ENCODE measurements at places on chromosomes 4 and X.

DNA sequence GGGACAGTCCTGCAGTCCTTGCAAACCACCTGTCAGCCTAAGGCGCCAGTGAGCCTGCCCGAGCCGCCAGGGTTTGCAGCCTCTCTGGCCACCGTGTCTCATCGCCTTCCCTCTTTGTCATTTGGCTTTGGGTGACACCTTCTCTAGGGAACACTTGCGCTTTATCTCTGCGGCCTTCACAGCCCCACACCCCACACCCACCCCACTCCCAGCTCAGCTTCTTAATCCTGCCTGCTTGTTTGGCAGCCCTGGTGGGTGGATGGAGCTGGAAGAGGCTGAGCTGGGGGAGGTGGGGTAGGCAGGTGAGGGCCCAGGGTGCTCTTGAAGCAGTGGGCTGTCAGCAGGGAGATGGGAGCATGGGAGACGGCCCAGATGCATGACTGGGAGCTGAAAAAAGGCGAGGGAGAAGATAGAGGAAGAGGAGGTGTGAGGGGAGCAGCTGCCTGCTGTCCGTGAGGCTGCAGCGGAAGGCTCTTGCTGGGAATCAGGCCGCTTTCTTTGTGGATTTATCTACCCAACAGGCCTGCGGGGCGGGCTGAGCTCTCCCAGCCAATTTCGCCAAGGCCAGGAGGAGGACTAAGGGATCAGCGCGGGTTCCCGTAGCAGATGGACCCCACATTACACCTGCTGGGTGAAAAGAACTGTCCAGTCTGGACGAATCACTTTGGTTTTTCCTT is 97.5 kb upstream of the STOX2 start:
- no peak for DNase-seq

- no peak for DNase-seq
Measured at GRCh38 chr4:41066049-41066448, 148.3 kb downstream of the APBB2 start.

- no peak for DNase-seq
Measured at GRCh38 chrX:94424456-94424855, 750.5 kb downstream of the FAM133A start.

- no peak for DNase-seq
Measured at GRCh38 chr4:8067274-8067936, 91.2 kb downstream of the ABLIM2 start.

GRCh38 chrX:51851507-51852085 is 41.8 kb upstream of the MAGED1 start:
- DNase-seq, result no peak

DNA sequence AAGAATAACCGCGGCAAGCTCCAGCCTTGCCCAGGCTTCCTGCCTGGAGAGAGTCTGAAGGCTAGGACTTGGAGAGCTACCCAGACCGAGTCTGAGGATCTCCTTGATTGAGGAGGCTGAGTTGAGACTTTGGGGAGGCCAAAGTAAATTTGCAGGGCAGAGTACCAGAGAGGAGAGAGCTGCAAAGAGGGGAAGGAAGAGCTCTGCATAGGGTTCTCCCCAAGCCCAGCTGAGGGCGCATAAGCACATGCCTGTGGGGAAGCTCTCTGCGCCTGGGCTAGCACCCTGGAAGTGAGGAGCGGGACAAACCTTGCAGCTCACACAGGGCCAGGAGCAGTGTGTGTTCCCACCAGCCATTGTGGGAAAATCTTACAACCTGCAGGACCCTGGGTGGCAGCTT is 56.1 kb downstream of the FAM193A start:
- no peak for DNase-seq

DNA sequence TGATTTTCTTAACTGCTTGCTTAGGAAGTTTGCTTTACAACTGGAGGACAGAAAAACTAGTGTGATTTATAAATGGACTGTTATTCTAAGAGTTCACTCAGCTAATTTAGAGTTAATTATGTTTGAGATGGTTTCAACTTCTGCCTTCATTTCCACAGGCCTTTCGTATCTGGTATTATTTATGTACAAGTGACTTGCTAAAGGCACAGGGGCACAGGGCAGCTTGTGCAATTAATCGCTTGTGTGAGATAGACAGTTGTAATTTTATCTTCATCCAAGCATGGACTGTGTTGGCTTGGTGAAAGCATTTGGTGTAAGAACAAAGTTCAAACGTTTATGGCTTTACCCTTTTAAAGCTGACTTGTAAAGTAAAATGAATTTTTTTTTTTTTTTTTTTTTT is 38.3 kb downstream of the GPAT3 start:
- DNase-seq, result no peak

- DNase-seq, result no peak
Measured at GRCh38 chr4:6655924-6656323, 15.4 kb downstream of the MRFAP1 start.

DNA sequence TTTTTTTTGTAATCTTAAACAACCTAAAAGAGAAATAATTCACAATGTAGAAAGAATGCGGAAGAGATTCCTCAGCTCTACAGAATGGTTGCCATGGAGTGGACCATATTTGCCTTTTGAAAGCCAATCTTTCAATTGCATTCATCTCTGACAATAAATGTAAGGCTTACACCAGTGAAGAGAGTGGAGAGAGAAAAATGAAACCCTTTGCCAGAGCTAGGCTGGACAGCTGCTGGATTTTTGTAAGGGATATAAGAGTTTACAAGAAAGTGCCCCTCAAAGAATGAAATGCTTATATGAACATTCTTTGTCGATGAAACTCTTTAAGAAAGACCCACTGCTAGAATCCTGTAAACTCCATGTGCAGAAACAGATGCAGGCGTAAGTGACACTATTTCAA is 66.0 kb upstream of the FAT1 start:
- no peak for DNase-seq

DNA sequence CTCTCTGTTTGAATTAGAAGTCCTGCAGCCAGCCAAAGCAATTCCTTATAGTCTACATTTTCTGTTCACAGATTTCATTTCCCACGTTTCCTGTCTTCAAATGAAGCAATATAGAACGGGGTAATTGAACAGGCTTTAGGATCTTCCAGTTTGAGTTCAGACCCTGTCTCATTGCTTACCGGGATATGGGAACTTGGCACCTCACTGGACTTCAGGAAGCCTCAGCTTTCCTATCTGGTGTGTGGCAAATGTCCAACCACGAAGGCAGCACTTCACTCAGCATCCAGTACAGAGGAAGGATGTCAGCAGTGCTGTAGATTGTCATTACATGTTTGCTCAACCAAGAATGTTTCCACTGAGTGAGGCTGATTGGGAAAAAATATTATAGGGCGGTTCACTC is 271.1 kb upstream of the ZFP42 start:
- DNase-seq, result no peak

DNA sequence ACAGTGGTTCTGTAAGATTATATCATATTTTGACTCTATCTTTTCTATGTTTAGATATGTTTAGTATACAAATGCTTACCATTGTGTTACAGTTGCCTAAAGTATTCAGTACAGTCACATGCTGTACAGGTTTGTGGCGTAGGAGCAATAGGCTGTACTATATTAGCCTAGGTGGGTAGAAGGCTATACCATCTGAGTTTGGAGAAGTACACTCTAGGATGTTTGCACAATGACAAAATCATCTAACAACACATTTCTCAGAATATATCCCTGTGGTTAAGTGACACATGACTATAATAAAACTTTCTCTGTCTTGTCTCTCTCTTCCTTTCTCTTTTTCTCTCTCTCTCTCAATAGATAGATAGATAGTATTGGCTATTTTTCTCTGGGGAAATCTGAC is 1053.1 kb downstream of the STIM2 start:
- no peak for DNase-seq

Measured in GDM1 (cell line).